ENCODE measurements at places on chromosomes 13 and 19. TPM values are rescaled to one million over a fixed set of nuclear protein-coding genes. Genes with fewer than 3 reads are reported as not detected.

The FBL gene
- 63.1 TPM for total RNA-seq

The CCL25 gene
- total RNA-seq, result not detected

The PEPD gene
- total RNA-seq, result 30.0 TPM

The TEKTIP1 gene
- total RNA-seq, result not detected

- no peak for DNase-seq
These were observed 22.7 kb upstream of the TMEM255B start for GRCh38 chr13:113736258-113736731.

- no peak for DNase-seq
These were observed 3.3 kb upstream of the OPA3 start for GRCh38 chr19:45587873-45588272.

DNA sequence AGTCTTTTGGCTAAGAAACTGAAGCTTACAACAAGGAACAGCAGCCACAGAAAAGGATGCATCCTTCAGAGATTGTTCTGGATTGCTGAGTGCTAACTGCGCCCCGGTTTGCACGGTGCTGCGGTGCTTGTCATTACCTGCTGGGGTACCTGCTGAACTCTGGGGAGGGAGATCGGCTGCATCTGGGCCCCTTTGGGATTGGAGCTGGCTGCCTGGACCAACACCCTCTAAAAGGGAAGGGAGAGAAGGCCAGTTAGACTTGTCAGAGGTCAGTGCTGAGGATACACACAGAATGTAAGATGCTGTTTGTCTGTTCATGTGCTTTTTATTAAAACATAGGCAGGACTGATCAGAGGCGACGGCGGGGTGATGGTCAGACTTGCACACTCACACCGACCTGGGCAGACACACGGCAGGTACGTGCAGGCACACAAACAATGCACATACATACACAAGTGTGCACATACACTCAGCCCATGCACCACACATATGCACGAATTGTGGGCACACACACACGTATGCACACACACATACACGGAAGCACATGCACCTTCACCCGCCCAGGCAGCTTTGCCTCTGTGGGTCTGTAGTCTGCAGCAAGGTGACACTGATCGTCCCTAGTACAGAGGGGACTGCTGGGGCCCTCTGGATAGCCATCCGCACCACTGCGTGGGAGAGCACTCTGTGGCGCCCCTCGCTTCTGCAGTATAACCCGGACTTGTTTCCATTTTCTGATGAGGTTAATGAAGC is 66.1 kb downstream of the RFX2 start:
- no peak for DNase-seq

DNA sequence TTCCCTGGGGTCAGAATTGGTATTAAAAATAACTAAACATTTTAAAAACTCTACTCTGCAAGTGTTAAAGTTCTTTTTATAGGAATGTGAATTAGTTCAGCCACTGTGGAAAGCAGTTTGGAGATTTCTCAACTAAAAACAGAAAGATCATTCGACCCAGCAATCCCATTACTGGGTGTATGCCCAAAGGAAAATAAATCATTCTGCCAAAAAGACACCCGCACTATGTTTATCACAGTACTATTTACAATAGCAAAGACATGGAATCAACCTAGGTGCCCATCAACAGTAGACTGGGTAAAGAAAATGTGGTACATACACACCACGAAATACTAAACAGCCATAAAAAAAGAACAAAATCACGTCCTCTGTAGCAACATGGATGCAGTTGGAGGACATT is 657 bp upstream of the THSD1 start:
- no peak for DNase-seq

DNA sequence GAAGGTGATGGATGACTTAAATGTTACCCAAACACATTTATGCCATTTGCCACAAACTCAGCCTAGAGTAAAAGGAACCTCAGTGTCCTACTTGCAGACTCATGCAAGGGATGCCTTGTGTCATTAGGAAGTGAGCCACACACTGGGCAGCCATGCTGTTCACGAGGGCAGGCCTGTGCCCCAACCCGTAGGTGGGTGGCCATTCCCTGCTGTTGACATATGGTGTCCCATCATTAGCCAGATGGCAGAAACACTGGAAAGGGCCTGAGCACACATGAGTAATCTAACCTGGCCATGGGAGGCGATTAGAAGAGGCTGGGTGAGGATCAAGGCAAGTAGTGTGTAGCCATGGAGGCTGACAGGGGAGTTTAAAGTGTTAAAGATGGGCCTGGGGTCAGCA is 9.7 kb upstream of the LRCH1 start:
- DNase-seq, result no peak

DNA sequence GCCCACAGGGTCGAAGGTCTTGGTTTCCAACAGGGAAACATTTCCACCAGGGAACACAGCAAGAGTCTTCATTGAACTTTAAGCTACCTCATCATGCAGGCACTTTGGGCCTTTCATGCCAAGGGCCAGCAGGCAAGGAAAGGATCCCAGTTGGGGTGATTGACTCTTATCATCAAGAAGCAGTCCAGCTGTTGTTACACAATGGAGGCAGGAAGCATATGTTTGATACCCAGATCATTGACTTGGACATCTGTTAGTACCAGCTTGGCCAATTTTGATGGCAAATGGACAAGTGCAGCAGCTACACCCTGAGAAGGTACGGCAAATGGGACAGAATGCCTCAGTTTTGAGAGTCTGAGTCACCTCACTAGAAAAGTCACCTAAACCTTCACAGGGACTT is 10.9 kb upstream of the RCBTB1 start:
- DNase-seq, result no peak

DNA sequence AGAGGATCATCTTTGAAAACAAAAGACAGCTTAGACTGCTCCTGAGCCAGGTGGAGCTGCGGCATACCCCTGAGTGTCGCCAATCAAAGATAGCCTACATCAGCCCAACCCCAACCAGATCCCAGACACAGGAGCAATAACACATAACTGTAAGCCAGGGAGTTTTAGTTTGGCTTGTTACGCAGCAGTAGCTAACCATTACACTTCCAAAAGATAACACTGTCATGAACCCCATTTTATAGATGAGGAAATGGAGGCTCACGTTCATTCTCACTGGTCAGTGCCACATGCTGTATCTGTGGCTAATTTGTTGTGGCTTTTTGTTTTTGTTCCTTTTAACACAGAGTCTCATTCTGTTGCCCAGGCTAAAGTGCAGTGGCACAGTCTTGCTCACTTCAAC is 47.3 kb downstream of the TINCR start:
- DNase-seq, result no peak

GRCh38 chr13:34748596-34748995 is 193.5 kb upstream of the NBEA start:
- no peak for DNase-seq

- DNase-seq, result peak; percentile 81
These were observed 4.3 kb downstream of the DOT1L start for GRCh38 chr19:2167896-2168618.

DNA sequence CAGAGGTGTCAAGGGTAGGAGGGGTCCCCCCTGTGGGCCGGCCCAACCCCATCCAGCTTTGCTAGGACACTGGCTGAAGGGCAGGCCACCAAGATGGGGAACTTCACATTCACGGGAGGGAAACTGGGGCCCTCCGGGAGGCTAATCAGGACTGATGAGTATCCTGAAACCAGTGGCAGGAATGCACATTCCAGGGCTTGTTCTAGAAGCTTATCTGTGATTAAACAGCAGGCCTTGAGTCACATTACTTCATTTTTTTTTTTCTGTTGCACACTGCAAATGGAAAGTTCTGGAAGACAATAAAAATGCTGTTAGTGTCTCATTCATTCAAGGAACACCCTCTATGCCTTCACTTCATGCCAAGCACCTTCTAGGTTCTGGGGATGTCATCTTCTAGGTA is 15.5 kb upstream of the SIGLEC11 start:
- DNase-seq, result no peak

DNA sequence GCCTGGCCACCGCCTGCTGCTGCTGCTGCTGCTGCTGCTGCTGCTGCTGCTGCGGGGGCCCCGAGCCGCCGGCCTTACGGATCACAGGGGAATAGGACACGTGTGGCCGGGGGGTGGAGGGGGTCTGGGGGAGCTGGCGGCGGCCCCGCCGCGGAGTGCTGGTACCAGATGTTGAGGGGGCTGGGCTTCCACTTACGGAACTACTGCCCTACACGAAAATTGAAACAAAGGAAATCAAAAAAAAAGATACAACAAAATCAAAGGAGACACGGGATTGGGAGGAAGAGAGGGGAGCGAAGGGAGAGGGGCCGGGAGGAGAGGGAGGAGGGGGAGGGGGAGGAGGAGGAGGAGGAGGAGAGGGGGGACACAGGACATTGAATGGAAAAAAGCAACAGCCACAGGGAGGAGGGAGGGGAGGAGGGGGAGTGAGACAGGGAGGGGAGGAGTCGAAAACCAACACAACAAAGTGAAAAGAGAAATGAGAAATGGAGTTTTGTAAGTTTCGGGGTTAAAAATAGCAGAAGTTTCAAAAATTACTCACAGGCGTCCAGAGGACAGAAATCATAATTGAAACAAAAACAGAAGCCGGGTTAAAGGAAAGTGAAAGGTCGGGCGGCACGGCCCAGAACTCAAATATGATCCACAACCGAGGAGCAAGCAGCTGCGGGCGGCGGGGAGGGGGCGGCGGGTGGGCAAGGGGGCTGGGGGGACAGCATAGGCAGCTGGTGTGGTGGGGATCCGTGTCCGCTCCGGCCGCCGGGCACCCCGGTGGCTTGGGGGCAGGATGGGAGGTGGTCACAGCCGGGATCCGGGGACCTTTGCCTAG is 57.8 kb downstream of the IER2 start:
- peak; percentile 47 for DNase-seq

DNA sequence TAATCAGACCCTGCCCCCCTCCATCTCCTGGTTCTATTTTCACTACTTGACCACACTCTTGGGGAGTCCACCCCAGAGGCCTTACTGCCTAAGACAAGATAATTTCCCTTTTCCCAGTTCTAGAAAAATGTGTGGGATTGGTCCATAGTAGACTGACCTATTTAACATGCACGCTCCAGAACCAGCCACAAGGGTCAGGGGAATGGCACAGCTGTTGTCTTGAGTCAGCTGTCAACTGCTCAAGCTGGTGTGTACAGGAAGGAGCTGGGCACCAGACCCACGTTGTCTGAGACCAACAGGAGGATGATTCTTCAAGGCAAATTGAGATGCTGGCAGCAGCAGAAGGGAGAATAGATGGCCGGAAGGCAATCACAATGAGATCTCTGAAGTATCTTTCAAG is 280.5 kb downstream of the UQCRFS1 start:
- DNase-seq, result no peak

Data from left ventricle myocardium inferior (tissue), 1 donor.